ENCODE measurements at places on chromosomes 2 and 18.

DNA sequence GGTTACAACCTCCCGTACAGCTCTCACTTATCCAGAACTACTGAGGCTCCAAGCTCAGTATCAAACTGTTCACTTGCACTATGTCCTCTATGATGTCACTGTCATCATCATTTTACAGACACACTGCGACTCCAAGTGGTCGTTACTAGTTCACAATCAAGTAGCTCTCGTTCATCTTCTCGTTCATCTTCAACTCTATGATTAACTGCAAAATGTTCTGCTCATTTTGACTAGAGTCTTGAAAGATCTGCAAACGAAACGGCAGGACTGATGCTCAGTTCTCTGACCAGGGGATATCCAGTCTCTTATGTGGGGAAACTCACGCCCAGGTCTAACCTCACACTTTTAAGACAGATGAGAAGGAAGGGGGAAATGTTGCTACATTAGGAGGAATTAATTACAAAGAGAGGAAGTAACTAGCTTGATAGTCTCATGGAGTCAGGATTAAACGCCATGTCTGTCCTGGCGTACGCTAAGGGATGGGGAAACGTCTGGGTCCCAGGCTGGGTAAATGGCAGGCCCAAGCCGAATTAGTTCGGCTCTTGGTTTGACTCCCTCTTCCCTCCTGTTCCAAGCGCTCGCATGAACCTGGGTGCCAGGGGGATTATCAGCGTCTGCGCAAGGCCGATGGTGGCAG is 794 bp upstream of the CHCHD5 start:
- no peak for DNase-seq

DNA sequence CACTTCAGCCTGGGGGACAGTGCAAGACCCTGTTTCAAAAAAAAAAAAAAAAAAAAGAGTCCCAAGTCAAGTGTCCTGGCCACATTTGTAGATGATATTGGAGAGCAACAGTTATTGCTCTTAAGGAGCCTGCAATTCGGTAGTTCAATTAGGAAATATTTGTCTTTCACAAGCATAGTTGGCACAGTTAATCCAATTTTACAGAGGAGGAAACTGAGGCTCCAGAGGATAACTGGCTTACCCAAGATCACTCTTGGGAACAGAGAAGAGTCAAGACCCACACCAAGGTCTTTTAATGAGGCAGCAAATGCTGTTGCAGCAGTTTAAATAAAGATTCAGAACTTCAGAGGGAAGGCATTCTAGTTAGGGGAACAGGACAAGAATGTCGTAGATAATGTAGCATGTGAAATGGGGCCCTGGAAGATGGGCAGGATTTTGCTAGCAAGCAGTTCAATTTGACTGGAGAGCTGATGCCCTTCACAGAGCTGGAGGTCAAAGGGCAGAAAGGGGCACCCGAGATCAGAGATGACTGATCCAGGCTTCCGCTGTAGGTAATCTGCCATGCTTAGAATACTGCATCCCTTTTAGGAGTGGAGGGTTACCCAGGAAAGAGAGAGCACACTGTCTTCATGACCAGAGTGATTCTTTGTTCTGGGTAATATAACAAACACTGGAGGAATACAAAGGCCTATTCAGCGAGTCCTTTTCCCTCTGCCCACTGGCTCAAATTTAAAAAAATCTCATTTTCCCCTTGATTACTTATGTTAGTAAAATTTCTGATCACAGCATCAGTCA is 3.0 kb downstream of the NPC1 start:
- DNase-seq, result no peak

DNA sequence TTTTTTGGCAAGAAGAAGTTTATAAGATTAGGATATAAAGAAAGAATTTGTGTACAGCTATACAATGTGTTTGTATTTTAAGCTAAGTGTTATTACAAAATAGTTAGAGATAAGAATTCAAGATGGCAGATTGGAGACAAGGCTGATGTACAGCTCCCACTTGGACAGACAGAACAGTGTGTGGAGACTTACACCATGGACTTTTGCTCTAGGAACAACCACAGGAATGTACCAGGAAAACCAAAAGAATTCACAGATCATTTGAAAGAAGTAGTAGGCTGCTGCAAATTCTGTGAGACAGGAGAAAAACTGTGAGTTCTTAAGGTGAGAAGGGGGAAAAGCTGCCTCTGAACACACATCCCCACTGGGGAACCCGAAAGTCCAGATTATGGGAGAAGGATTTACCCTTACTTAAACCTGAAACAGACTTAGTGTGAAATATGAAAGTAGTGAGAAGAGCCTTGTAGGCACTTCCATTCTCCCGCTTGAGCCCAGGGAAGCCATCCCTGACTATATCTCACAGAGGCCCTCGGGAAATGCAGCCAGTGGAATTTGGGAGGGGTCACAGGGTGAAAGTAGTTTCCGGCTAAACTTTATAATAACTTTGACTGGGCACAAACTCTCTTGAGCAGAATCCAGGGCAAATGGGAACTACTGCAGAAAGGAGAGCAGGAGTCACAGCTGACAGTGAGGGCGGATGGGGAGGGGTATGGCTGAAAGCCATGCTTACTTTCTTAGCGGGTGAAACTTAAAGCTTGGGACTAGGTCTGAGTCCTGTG is 11.6 kb upstream of the RPRD1A start:
- no peak for DNase-seq

DNA sequence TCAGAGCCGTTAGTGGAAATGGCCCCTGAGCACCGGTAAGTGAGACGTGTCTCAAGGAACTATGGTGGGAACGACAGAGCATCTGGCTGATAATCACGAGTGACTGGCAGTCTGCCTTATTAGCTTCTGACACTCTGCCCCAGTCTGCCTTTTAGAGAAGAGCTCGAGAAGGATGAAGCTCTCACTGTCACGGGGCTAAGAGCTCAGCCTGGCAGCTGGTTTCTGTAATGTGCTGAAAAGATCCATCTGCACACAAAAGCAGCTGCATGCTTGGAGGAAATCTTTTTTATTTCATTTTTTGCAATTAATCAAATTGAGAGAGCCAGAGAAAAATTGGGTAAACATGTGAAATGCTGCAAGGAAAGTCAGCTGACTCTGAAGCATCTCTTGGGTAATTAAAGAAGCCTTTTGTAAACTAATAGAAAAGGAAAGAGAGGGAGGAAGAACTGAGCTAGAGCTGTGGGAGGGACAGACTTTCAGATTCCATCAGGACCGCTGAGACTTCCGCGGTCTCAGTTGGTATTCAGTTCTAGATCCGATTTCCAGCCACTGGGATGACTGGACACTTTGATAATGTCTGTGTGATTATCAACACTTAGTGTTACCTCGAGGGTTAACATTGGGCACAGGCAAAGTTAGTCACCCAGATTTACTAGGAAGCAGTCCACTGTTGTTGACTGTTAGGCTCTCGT is 24.4 kb downstream of the MBP start:
- DNase-seq, result no peak

DNA sequence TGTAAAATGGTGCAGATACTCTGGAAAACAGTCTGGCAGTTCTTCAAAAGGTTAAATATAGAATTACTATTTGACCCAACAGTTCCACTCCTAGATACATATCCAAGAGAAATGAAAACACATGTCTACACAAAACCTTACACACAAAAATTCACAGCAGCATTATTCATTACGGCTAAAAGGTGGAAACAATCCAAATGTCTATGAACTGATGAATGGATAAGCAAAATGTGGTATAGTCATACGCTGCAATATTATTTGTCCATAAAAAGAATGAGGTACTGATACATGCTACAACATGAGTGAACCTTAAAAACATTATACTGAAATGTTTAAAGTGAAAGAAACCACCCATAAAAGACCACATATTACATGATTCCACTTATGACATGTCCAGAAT is 4.0 kb downstream of the CYP27C1 start:
- DNase-seq, result no peak

- DNase-seq, result no peak
Measured at GRCh38 chr2:232871835-232872736, 2.0 kb downstream of the SNORC start.

DNA sequence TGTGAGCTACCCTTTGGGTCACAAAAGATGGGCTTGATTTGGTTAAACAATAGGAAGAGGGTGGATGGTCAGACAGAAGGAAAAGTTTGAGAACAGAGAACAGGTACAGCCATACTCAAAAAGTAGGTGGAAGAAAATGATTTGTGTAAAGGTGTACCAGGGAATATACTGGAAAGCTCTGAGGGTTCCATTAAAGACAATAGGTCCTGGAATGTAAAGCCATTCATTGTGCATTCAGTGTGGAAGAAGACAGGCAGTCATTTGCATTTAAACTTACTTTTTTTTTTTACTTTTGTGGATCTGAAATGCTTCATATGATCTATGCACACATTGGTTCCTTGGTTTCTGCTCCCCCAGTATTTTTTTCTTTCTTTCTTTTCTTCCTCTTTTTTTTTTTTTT is 581.4 kb upstream of the PIK3C3 start:
- DNase-seq, result no peak

GRCh38 chr2:33583194-33583938 is 15.7 kb downstream of the FAM98A start:
- no peak for DNase-seq

DNA sequence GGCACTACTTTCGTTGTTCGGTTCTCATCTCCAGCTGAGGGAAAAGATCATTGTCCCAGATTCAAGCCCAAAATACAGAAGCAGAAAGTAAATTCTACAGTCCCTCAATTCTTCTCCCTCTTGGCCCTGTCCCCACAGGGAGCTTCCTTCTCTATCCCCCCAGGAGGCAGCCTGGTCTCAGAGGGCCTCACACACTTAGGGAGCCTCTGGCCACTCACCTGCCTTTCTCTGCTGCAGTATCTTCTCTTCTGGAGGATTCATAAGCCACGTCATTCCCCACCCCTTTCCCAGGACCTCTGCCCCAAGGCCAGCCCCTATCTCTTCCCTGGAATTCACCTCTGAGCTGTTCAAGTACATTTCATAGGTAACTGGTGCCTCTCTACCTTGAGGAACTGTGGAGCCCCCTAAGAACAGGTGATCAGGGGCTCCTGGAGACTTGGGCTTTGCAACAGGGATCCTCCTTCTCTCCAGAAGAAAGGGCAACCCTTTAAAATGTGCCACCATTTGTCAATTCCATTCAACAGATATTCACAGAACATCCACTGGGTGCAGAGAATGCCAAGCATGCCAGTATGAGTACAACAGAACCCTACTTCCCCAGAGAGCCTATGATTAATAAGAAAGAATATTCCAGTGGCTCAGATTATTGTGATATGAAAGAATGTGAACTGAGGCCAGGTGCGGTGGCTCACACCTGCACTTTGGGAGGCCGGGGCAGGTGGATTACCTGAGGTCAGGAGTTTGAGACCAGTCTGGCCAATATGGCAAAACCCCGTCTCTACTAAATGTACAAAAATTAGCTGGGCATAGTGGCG is 72.9 kb downstream of the CIB4 start:
- no peak for DNase-seq

DNA sequence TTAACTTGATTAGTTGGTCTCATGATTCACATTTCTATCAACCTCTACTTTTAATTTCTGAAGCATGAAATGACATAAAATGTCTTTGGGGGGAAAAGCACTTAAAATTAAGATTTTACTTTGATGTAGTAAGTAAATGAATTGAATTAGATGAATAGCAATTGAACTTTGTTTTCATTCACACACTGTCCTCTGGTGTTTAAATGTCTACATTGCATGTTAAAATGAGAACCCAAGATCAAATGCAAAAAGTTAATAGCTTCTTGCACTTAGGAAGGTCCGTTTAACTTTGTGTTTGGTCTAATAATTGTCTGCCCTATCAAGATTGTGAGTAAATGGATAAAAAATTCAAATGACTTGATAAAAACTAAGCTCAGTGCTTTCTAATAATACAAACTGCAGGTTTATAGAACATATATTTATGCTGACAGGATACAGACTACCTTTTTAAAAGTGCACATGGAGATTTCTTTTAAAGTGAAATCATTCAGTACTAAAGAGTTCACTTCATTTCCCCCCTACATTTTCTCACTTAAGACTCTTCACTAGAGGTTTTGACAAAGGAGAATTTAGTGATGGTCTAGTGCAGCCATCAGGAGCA is 156.2 kb upstream of the NABP1 start:
- no peak for DNase-seq

GRCh38 chr2:160324161-160324800 is 124.2 kb upstream of the ITGB6 start:
- no peak for DNase-seq

DNA sequence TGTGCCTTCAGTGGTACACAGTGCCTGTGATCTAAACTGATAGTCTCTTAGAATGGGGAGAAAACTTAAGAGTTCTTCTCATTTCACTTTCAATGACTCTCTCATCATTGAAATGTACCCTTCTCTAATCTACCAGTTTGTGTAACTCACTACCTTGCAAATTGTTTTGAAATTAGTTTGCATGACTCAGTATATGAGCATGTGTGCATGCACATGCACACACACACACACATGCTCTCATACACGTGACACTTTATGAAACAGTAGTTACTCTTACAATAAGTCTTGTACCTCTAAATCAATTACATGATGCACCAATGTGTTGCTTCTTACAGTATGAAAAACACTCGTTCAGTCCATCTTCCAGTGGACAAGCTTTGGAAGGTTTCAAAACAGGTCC is 10.6 kb downstream of the LYPD6B start:
- no peak for DNase-seq

GRCh38 chr2:169928463-169928864 is 101.2 kb downstream of the UBR3 start:
- no peak for DNase-seq

- no peak for DNase-seq
Measured at GRCh38 chr2:10097352-10098148, 17.3 kb upstream of the CYS1 start.

DNA sequence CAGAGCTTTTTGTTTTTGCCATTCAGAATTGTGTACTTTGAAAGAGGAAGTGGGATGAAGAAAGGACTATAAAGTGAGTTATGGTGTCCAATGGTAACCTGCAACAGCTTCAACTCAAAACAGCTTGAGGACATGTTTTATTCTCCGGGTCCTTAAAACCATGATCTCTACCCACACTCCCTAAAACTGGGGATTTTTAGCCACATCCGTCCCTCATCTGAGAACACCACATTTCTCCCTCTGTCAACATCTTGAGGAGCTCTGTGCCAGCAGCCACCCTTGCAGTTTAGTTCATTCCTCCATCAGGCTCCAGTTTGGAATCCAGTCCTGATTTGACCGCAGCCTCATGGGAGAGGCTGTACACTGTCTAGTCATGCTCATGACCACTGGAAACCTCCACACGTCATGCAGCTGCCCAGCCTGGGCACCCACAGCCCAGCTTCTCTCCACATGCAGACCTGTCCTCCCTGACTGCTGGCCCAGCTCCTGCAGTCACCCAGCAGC is 62.6 kb downstream of the C18orf63 start:
- no peak for DNase-seq

GRCh38 chr2:42049221-42050009 is 1.6 kb downstream of the PKDCC start:
- DNase-seq, result no peak

- DNase-seq, result no peak
Measured at GRCh38 chr2:190519975-190520767, 14.4 kb downstream of the NEMP2 start.

- no peak for DNase-seq
Measured at GRCh38 chr2:129884221-129884786, 95.2 kb upstream of the RAB6C start.

- no peak for DNase-seq
Measured at GRCh38 chr2:41483226-41483625, 564.6 kb upstream of the PKDCC start.

GRCh38 chr18:68172842-68173549 is 541.9 kb downstream of the TMX3 start:
- DNase-seq, result no peak
